Peyer's patch (tissue), 4 donors: ENCODE measurements at places on chromosomes 4 and X. TPM values are rescaled to one million over a fixed set of nuclear protein-coding genes. Genes with fewer than 3 reads are reported as not detected.

The CDX4 gene
- total RNA-seq = not detected

The SSX3 gene
- total RNA-seq = not detected

The GLA gene
- 53.8 TPM for total RNA-seq

The DCAF12L2 gene
- not detected for total RNA-seq

The RLIM gene
- total RNA-seq = 13.4 TPM

The PROM1 gene
- 33.8 TPM for total RNA-seq

The SERTM2 gene
- total RNA-seq = not detected

The CDS1 gene
- total RNA-seq = 56.4 TPM

The NDST4 gene
- total RNA-seq = not detected

- DNase-seq = no peak
Observed at GRCh38 chrX:119655125-119655524, 37.8 kb downstream of the SEPTIN6 start.

- no peak for DNase-seq
Observed at GRCh38 chrX:147738265-147738664, 173.5 kb upstream of the FMR1 start.

- no peak for DNase-seq
Observed at GRCh38 chr4:121233982-121234381, 69.9 kb upstream of the TNIP3 start.

DNA sequence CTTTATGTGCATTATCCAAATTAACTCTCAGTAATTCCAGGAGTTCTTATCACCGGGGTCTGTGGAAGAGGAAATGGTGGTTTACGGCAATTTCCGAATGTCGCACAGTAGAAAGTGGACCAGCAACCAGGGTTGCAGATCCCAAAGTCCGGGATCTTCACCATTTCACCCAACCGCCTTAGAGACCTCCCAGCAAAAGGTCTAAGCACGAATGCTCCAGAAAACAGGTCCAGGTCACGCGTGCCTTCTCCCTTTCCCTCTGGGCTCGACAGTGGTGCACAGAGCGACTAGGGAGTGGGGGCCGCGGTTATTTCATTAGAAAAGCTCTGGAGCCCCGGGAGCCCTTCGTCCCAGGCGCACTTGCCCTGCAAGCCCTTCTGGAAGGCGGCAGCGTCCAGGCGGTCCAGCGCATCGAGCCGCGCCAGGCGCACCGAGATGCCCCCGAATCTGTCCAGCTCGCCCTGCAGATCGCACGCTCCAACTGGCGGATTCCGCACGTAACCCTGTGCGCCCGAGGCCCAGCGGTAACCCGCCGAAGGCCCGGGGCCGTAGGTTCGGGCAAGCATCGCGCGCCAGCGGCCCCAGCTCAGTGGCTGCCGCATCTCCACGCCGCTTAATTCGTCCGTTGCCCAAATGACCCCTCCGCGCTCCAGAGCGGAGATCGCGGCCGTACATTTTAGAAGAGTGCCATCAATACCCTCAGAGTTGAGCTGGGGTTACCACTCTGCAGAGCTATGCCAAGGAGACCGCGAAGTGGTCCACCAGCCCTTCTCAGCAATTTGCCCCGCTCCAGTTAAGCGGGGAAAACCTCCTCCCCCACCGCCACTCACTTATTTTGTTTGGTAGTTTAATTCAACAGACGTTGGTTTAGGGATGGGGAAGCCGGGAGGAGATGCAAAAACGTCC is at the start of gene NUDT6:
Gene NUDT6 (minus strand): TSS at position 627 of the 906 bp plus-strand sequence. CDS start 25 bp downstream, at position 602.
- peak; percentile 65 for DNase-seq

DNA sequence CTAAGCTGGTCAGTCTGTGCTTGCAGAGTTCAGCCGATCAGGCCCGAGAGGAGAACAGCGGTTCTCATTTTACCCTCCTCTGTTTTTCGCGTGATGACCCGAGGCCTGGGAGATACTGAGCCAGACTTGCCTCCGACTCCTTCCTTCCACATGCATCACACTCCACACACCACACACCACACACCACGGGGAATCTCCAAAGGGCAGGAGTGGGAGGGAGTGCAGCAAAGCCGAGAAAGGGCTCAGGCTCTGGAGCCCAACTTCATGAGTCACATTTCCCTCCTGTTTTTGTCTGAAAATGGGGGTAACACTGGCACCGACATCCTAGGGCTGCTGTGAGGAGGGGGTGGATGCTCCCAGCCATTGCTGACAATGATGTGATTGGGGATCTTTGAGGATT is 38.9 kb downstream of the TKTL1 start:
- no peak for DNase-seq
